Activated T-cell treated with anti-CD3 and anti-CD28 coated beads, Interleukin-2, amount 50 U/mL, for 72 hours (primary cell): ENCODE measurements at places on chromosomes 11 and 22. TPM values are rescaled to one million over a fixed set of nuclear protein-coding genes. Genes with fewer than 3 reads are reported as not detected.

DNA sequence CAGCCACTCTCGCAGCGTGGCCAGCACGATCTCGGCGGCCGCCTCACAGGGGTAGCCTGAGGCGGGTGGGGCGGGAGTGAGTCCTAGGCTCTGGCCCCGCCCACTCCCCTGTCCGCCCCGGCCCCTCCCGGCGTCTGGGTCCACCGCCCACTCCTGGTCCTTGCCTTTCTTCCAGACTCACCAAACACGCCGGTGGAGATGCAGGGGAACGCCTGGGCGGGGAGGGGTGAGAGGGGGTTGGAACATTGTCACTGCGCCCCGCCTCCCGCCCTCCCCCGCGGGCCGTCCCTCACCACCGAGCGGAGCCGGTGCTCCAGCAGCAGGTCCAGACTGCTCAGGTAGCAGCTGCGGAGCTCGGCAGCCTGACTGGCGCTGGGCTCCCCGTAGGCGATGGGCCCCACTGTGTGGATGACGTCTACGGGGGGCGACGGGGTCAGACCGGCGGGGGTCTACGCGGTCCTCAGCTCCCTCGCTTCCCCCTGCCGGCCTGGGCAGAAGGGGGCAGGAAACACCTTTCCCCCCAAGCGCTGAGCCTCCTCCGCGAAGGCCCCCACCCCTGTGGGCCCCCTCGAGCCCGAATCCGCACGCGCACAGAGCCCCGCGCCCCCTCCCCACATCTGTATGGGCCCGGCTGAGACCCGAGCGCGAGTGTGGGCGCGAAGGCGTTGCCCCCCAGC is 13.2 kb downstream of the OTUB1 start:
- DNase-seq = peak; percentile 59

GRCh38 chr11:128153697-128154048 is 433.7 kb downstream of the ETS1 start:
- no peak for DNase-seq

- DNase-seq = no peak
These were observed 39.4 kb downstream of the DGCR2 start for GRCh38 chr22:19082793-19083192.

- DNase-seq = no peak
These were observed 36.1 kb downstream of the RRP8 start for GRCh38 chr11:6567371-6567745.

GRCh38 chr22:46467006-46467405 is 70.4 kb downstream of the CELSR1 start:
- no peak for DNase-seq

DNA sequence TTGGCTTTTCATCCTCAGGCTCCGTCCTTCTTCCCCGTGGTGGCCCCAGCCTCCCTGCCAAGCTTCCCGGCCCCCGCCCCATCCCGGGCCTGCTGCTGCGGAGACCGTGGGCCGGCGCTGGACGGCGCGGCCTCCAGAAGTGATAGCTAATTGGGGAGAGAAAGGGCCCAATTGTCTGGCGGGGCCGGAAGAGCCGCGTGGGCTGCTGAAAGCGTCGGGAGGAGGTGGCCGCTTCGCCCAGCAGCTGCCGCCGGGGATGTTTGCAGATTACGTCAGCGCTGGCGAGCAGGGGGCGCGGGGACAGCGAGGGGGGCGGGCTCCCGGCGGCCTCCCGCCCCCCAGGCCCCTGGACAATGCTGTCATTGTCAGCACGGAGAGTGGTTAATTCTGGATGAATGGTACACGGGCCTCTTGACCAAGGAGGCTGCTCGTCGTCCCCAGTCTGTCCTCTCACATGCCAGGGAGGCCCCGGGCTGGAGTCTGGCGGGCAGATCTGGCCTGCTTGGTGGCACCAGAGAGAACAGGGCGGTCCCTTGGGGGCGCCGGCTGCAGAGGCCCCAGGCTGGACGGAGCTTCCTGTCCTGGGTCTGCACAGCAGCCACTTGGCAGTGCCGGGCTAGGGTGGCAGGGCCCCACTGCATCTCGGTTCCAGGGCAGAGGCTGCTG is 1.6 kb downstream of the SMIM38 start:
- DNase-seq = no peak

GRCh38 chr11:102882389-102883024 is 7.7 kb upstream of the MMP12 start:
- DNase-seq = no peak

GRCh38 chr22:34015642-34016041 is 95.4 kb upstream of the LARGE1 start:
- DNase-seq = no peak

GRCh38 chr11:66221012-66221411 is 47.4 kb upstream of the RAB1B start:
- DNase-seq = no peak

- no peak for DNase-seq
These were observed 28.2 kb upstream of the JAM3 start for GRCh38 chr11:134040386-134041302.

- no peak for DNase-seq
These were observed 73.7 kb downstream of the MTMR3 start for GRCh38 chr22:29956680-29957079.

GRCh38 chr11:128260398-128260797 is 327.0 kb downstream of the ETS1 start:
- no peak for DNase-seq

DNA sequence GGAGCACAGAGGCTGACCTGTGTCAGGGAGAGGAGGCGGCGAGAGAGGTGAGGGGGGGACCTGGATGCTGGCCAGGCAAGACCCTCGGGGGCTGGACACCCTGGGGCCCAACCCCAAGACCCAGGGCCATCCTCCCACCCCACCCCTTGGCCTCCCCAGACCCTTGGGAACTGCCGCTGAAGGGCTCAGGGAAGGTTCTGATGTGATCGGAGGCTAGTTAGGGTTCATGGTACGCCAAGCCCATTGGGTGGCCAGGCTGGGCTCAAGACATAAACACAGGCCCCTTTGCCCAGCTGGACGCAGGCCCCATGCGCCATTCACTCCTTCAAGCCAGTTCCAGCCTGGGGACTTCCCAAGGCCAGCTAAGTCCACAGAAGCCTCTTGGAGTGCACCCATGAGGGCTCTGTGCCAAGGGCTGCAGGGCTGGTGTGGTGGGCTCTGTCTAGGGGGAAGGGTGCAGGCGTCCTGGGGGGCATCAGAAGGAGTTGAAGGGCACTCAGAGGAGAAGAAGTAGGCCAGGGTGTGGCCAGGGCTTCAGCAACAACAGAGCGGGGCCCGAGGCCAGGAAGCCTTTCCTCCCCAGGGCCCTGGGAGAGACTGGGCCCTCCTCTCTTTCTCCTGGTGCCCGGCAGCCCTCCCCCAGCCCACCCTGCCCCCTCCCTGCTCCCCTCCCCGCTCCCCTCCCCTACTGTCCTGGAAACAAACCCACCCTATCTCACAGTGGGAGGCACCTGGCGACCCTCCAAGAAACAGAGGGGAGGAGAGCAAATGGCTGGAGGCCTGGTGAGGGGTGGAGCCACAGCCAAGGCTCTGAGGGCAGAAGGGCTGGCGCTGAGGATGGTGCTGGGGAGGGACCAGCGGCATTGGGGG is 12.9 kb downstream of the TSPAN32 start:
- no peak for DNase-seq

GRCh38 chr11:72009156-72009555 is 10.4 kb downstream of the IL18BP start:
- DNase-seq = no peak

DNA sequence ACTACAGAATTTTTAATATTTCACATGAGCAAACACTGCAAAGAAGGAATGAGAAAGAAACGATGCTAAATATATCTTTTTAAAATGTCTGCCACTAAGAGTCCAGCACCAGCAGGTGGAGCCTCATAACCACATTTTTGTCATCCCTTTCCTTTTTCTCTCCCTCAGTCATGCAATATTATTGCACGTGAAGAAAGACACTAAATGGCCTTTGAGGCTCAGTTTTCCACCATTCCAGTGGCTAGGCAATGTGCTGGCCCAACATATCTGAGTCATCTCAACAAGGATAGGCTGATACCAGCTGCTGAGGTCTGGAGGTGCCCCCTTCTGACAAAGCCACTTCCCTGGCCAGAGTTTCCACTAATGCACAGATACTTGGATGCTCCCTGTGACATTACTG is 1.8 kb downstream of the ALKBH8 start:
- peak; percentile 24 for DNase-seq

GRCh38 chr11:88569342-88569741 is 231.8 kb upstream of the CTSC start:
- no peak for DNase-seq

DNA sequence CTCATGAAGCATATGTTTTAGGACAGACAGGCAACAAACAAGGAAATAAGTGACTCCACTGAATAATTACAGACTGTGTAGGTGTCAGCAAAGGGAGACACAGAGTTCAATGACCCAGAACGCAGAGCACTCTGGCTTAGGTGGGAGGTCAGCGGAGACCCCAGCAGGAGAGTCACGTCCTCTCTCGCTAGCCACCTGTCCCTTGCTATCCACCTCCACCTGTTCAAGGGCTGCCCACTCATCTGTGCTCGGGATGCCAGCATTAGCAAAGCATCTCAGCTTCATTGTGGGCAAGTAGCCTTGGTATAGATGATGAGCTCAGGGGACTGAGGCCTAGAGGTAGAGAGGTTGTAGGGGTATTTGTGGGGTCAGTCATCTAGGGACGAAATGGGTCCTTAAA is 21.8 kb upstream of the ATXN10 start:
- DNase-seq = no peak

- no peak for DNase-seq
These were observed 83.1 kb downstream of the PHF21B start for GRCh38 chr22:44926491-44927415.

- no peak for DNase-seq
These were observed 49.9 kb upstream of the TRIM77 start for GRCh38 chr11:89660234-89660633.

- DNase-seq = no peak
These were observed at the start of gene NFAM1 for GRCh38 chr22:42432020-42432596. Gene NFAM1, minus strand, starts transcription at chr22:42432403. Its CDS starts 46 bp downstream, at chr22:42432357.

- DNase-seq = no peak
These were observed 10.1 kb upstream of the LRP5 start for GRCh38 chr11:68302256-68302655.

- DNase-seq = no peak
These were observed 137.8 kb downstream of the KIRREL3 start for GRCh38 chr11:126862664-126863243.

DNA sequence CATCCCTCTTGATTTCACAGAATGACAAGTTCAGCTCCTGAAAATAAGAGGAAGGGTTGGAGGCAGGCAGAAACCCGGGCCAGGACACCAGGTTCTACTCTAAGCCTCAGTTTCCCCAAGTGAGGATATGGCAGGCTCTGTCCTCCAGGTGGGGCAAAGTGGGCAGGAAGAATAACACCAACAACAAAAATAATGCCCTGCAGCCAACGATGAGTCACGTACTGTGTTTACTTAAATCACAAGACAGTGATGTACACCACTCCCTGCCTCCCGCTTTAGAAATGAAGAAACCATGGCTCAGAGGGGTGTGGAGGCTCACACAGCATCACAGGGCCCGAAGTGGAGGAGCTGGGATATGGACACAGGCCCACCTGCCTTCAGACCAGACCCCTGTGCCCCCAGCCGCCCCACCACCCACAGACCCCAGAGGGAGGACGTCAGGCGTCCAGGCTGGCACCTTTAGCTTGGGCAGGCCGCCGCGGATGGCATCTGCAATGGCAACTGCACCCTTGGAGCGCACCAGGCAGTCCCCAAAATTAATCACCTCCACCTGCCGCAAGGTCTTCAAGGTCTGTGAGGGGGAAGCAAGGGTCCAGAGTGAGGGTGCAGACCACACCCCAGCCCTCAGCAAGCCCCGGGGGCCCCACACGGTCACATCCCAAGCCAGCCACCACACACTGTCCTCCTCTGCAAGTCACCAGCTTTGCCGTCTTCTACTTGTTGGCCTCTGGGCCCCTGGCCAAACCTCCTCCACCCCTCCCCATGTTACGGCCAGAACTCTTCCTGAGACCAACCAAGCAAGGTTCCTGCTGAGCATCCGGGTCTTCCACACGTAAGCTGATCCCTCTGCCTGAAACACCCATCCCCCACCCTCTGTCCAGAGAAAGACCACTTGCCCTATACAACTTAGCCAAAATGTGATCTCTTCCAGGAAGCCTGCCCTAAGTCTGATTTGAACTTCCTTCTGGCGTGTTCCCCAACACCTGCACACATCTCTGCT is 15.8 kb upstream of the CHADL start:
- no peak for DNase-seq

DNA sequence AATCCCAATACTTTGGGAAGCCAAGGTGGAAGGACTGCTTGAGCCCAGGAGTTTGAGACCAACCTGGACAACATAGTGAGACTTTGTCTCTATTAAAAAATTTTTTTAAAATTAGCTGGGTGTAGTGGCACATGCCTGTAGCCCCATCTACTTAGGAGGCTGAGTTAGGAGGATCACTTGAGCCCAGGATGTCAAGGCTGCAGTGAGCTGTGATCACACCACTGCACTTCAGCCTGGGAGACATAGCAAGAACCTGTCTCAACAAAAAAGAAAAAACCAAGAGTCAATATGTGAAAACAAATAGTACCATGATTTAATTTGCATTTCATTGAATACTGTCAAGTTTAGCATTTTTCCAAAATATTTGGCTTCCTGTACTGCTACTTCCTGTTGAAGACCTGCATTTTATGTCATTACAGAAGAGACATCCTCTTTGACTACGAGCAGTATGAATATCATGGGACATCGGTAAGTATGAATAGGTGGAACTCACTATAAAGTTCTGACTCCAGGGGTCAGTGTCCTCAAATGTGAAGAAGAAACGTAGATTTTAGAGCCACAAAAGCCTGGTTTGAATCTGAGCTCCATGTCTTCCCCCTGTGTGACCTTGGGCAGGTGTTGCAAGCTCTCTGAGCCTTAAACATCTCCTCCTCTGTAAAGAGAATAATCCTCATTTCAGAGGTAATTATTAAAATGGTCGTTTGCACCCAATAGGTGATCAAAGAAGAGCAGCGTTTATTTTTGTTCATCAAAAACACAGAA is 16.0 kb downstream of the CDC45 start:
- DNase-seq = no peak

DNA sequence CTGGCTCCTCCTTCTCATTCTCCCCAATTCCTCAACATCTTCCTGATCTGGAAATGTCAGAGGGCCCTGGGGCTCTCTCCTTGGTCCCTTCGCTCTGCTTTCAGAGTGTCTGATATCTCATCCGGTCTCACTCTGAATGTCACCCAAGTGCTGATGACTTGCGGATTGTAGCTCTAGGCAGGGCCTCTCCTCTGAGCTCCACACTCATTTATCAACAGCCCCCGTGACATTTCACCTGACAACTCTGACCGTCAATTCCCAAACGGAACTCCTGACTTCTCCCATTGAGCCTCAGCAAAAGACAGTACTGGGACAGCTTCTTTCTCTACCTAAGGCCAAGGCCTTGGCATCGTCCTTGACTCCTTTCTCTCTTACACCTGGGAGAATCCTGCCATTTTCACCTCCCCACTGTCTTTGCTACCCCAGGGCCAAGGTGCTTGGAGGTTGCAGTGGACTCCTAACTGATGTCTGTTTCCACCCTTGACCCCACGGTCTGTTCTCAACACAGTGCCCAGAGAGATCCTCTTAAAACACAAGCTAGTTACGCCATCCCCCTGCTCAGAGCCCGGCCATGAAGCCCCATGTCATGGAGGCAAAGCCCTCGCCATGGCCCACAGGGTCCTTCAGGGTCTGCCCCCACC is 57.5 kb upstream of the THY1 start:
- DNase-seq = no peak

Gene CNIH2
- 1.2 TPM for total RNA-seq

Gene LRRC56
- 1.2 TPM for total RNA-seq

Gene DGCR2
- total RNA-seq = 24.4 TPM

Gene CBLIF
- total RNA-seq = not detected

Gene MCAM
- total RNA-seq = 5.2 TPM

Gene TEX54
- 0.77 TPM for total RNA-seq

Gene C22orf42
- not detected for total RNA-seq

Gene MGAT3
- total RNA-seq = 1.2 TPM

Gene OR51V1
- total RNA-seq = not detected

Gene KDM4E
- total RNA-seq = not detected

Gene DCDC1
- total RNA-seq = 0.42 TPM

Gene GPHA2
- 0.81 TPM for total RNA-seq

Gene ATXN10
- total RNA-seq = 88.7 TPM
